ENCODE measurements at places on chromosomes 12 and 14.

DNA sequence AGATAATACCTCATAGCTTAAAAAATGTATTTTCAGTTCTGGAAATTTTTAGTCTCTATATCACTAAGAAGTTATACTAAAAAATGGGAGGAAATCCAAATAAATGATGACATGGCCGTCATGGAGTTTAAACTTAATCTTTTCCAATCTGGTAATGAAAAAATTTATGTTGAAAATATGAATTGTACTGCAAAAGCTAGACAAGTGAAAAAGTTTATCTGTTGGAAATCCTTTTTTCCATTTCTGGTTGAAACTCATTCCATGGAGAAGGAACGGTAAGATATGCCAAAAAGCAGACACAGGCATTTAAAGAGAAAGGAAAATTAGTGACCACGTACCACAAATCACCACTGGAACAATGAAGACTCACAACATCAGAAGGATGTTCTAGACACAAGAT, 314.2 kb upstream of the PRICKLE1 start:
- DNase-seq = no peak

- no peak for DNase-seq
These were observed 16.3 kb downstream of the ZBTB39 start for GRCh38 chr12:56989861-56990610.

DNA sequence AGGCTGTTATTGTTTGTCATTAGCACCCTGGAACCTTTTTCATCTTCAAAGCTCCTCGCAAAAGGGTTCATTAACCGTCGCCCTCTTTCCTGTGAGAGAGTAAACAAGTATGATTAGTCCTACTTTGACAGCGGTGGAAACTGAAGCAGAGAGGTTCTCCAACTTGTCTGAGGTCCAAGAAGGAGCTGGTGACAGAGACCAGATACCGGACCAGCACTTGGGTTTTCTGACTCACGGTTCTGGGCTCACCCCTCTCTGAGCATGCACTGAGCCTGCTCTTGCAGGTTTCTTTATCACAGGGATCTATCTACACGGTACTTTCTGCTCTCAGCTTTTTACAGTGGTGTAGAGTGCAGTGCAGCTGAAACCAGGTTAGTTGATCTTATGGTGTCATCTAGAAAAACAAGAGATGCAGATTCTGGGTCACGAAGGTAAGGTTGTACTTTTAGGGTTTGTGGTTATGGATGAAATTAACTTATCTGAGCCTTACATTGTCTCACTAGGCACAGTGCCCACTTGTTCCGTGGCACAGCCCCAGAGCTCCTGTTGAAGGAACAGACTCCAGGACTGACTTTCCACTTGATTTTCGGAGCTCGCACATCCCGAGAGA, 62.1 kb downstream of the PPP2R5C start:
- DNase-seq = no peak

DNA sequence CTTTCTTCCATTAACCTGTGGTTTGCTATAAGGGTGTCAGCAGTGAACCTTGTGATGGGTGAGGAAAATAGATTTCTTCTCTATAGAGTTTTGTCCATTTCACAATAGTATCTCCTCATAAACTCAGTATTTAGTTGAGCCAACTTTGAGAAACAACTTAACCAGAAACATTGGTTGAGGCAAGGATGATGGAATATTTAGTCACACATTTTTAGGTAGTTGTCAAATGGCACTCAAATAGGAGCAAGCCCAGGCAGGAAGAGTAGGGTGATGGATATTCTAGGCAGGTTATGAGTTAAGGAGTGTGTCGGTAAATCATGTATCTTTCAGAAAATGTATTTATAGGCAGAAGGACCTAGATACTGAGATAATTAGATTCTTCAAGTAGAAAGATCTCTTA, 1267.6 kb downstream of the SLC16A7 start:
- no peak for DNase-seq

Data from GM12892 (cell line).